Activated CD8-positive, alpha-beta memory T cell treated with anti-CD3 and anti-CD28 coated beads for 1 hour (primary cell): ENCODE measurements at places on chromosomes 3 and 15.

GRCh38 chr3:146265720-146266119 lies 14.8 kb upstream of the PLSCR4 start:
- DNase-seq, result no peak

GRCh38 chr3:172676196-172676922 lies 34.5 kb downstream of the NCEH1 start:
- no peak for DNase-seq

- DNase-seq, result no peak
Measured at GRCh38 chr15:77783636-77784035, 150.9 kb upstream of the LINGO1 start.

- DNase-seq, result no peak
Measured at GRCh38 chr3:2153547-2153946, 54.9 kb downstream of the CNTN4 start.

GRCh38 chr3:159907828-159908227 lies 80.8 kb upstream of the IL12A start:
- DNase-seq, result no peak

- no peak for DNase-seq
Measured at GRCh38 chr3:67094774-67095173, 96.7 kb downstream of the KBTBD8 start.

DNA sequence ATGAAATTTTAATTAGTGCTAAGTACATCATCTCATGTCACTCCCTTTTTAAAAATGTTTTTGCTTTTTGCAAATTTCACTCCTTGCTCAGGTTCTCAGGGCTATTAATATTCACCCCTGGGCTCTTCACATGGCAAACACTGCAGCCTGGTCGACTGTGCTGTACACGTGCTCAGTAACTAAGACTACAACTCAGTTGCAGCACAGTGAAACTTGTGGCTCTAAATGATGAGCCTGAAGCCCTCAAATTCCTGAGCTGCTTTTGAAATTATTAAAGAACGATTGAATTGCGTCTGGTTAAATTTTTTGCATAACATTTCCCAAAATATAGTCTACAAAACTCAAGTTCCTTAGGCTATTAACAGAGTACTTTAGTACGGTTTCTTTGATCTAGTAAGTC lies 159.3 kb upstream of the C2CD4B start:
- DNase-seq, result no peak

DNA sequence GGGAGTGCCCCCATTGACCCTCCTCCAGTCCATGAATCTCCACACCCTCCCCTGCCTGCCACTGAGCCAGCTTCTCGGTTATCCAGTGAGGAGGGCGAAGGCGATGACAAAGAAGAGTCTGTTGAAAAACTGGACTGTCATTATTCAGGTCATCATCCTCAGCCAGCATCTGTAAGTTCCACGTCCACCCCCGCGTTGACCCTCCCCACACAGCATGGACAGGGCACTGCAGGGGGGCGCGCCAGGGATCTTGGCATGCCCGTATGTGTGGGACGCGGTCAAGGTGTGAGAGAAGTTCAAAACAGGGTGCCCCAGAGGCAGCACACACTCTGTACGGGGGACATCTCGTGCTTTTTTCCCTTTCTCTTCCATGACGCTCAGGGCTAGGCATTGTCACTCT lies 33.1 kb downstream of the PSMD6 start:
- no peak for DNase-seq
